Type B pancreatic cell (in vitro differentiated cells): ENCODE measurements at places on chromosomes 13 and 19. TPM values are rescaled to one million over a fixed set of nuclear protein-coding genes. Genes with fewer than 3 reads are reported as not detected.
A peak's percentile ranks its signal among the peaks of the same experiment; 100 is the strongest.

Gene PCDH17
- 12.1 and 16.6 TPM in 2 replicates for total RNA-seq

Gene VAV1
- total RNA-seq, result not detected in 2 replicates

Gene ADGRE3
- total RNA-seq, result not detected in 2 replicates

Gene FPR3
- total RNA-seq, result not detected in 2 replicates

Gene GPR12
- total RNA-seq, result 0.12 and 0.14 TPM in 2 replicates

Gene FAM187B
- total RNA-seq, result not detected in 2 replicates

Gene ZNF763
- 4.8 and 5.0 TPM in 2 replicates for total RNA-seq

Gene PTGER1
- 0.56 and 1.0 TPM in 2 replicates for total RNA-seq

Gene ZNF579
- 21.1 and 23.9 TPM in 2 replicates for total RNA-seq

Gene CALR3
- not detected in 2 replicates for total RNA-seq

DNA sequence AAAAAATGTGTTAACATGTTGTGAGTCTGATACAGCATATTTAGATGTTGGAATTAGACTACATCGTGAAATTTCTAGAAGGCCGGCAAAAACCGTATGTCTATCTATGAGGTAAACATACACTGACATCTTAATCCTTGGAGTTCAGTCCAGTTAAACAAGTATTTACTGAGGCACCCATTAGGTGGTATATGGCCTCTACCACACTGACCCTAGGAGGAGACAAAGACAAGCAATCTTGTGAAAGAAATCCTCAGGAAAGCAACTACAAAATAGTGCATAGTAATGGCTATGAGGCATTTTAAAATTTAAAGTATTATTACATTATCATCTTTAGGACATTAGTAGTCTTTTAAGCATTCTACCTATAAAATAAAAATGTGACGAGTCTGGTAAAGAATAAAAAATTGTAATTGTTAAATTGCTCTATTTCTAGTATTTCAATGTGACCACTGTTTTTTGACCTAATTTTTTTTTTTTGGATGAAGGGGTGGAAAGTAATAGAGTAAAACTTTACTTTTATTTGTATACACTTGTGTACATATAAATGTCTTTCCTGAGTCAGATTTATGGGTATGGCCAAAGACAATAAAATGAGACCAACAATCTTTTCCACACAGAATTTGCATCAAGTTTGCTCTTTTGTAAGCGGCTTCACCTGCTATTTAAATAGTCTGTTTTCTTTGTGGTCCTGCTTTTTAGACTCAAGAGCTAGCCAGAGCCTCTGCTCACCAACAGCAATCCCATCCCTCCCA is 50.5 kb downstream of the KATNAL1 start:
- DNase-seq, result no peak
- H3K27ac ChIP-seq, result no peak overlapping the region
- peak overlapping the region; percentile 8 for H3K4me3 ChIP-seq
- peaks cover 13% of the 10 kb centered on the region for H3K36me3 ChIP-seq

DNA sequence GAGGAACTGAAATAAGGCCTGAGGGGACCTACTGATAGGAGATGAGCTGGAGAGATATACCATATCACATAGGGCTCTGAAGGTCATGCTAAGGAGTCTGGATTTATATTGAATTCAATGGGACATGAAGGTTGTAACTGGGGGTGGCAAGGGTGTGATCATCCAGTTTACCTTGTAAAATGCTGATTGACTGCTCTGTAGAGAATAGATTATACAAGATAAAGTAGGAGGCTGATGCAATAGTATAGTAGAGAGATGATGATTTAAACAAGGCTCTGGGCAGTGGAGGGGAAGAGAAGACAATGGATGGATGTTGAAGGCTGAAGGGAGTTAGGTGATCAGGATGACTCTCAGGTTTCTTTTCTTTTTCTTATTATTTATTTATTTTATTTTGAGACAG is 18.0 kb upstream of the PAN3 start:
- no peaks in the 10 kb centered on the region for H3K4me1 ChIP-seq
- no peak overlapping the region for H3K4me3 ChIP-seq
- no peaks in the 10 kb centered on the region for H3K36me3 ChIP-seq

DNA sequence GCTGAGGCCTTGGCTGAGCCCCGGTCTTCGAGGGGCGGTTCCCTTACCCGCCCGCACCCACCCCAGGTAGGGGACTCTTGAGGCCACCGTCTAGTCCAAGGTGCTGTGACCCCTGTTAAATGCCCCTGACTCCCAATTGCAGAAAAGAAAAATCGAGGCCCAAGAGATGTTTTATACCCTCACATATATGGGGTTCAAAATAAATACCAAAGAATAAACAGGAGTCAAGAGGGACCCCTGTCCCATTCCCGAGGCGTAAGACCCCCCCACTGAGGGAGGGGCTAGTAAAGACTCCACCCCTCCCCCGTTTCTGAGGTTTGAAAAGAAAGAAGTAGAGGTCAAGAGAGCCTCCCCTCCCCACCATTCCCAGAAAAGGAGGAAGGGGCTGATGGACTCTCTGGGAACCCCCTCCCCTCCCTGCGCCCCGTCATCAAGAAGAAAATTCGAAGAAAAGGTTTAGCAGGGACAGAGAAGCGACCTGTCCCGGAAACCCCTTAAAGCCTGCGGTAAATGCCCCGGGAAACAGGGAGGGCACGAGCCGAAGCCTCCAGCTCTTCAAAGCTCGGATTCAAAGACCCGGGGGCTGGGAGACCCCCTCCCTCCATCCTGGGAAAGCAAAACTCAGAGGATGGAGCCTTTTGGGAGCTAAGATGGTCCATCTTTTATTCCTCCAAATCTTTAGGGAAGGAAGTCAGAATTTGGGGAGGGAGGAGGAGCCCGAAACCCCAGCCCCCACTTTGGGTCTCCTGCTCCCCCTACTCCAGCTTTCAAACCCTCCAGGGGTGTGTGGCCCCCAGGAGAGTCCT is 755 bp upstream of the RAB3A start:
- H3K4me3 ChIP-seq, result peak overlapping the region; percentile 96
- DNase-seq, result no peak
- no peaks in the 10 kb centered on the region for H3K36me3 ChIP-seq
- peak overlapping the region; percentile 96 for H3K27ac ChIP-seq
- peaks cover 6% of the 10 kb centered on the region for H3K27me3 ChIP-seq

GRCh38 chr13:23488442-23488841 is 54.9 kb upstream of the SACS start:
- H3K4me3 ChIP-seq, result no peak overlapping the region
- H3K36me3 ChIP-seq, result peaks cover 8% of the 10 kb centered on the region
- DNase-seq, result no peak
- peaks cover 5% of the 10 kb centered on the region for H3K4me1 ChIP-seq
- no peak overlapping the region for H3K27ac ChIP-seq
- no peaks in the 10 kb centered on the region for H3K27me3 ChIP-seq

DNA sequence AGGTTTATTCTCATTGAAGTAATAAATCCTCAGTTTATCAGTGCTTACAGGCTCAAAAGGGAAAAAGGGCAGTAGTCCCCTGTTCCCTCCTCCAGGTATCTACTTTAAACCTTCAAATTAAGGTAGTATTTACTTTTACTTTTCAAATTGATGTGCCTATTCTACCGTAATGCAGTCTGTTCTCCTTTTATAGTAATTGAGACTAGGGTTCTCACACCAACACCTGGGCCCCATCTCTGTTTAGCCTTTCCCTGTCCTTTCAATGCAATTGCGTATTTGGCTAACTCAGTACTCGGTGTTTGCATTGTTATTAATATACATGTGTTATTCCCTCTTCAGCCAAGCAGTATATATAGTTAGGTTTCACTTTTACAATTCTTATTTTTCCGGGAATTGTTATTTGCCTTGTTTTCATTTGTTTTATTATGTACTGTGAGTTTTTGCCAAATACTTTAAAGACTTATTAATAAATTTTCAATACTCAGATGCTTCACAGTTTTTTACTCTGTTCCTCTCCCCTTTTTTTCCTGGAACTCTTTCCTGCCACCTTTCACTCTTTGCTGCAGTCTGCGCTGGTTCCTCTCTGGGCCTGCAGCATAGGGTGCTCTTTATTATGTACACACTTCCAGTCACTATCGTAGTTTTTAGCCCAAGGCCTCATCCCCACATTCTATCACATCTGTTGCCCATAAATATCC is 30.3 kb downstream of the USPL1 start:
- DNase-seq, result no peak
- H3K4me1 ChIP-seq, result peaks cover 10% of the 10 kb centered on the region

- H3K36me3 ChIP-seq, result no peaks in the 10 kb centered on the region
- no peaks in the 10 kb centered on the region for H3K27me3 ChIP-seq
- H3K4me1 ChIP-seq, result peaks cover 15% of the 10 kb centered on the region
- no peak for DNase-seq
Measured at GRCh38 chr13:59686798-59687394, 476.8 kb downstream of the DIAPH3 start.

GRCh38 chr19:23318143-23318542 is 67.9 kb upstream of the ZNF724 start:
- H3K4me1 ChIP-seq, result no peaks in the 10 kb centered on the region
- DNase-seq, result no peak
- no peaks in the 10 kb centered on the region for H3K27me3 ChIP-seq
- no peaks in the 10 kb centered on the region for H3K36me3 ChIP-seq
- H3K4me3 ChIP-seq, result no peak overlapping the region
- H3K27ac ChIP-seq, result no peak overlapping the region

- DNase-seq, result no peak
- peaks cover 17% of the 10 kb centered on the region for H3K4me1 ChIP-seq
- H3K4me3 ChIP-seq, result no peak overlapping the region
- H3K36me3 ChIP-seq, result no peaks in the 10 kb centered on the region
Measured at GRCh38 chr13:32045982-32046785, 14.6 kb downstream of the FRY start.

DNA sequence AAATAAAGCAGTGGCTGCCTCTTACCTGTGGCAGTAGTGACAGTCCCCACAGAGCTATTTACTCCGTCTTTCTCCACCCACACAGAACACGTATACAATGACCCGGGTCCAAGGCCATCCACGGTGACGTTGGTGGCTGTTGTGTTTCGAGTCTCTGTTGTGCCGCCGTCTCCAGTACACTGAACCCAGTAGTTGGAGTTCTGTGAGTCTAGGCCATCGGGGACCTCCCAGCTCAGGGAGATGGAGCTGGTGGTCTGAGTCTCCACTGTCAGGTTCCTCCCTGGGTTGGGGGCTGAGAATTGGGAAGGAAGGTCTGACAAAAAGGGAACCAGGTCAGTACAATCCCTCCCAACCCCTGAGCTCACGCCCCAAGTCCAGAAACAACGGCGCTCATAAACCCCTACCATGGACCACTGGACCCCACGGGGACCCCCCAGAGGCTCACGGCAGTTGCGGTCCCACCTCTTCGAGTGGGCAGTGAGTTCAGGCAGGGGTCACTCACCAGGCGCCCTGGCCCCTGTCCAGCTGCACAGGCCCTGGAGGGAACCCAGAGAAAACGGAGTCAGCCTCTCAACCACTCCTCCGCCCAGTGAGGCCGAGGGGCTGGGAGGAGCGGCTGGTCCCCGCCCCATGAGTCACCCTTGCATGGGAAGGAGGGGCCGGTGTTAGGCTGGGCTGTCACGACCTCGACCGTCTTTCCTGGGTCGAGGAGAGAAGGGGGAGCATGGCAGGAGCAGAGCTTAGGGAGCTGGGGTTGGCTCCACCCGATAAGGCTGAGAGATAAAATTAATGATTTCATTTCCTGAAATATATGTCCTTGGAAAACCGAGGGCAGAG is 2.4 kb downstream of the PTPRH start:
- peaks cover 13% of the 10 kb centered on the region for H3K4me1 ChIP-seq
- H3K4me3 ChIP-seq, result peak overlapping the region; percentile 83
- peak overlapping the region; percentile 94 for H3K27ac ChIP-seq
- DNase-seq, result no peak
- H3K36me3 ChIP-seq, result no peaks in the 10 kb centered on the region

DNA sequence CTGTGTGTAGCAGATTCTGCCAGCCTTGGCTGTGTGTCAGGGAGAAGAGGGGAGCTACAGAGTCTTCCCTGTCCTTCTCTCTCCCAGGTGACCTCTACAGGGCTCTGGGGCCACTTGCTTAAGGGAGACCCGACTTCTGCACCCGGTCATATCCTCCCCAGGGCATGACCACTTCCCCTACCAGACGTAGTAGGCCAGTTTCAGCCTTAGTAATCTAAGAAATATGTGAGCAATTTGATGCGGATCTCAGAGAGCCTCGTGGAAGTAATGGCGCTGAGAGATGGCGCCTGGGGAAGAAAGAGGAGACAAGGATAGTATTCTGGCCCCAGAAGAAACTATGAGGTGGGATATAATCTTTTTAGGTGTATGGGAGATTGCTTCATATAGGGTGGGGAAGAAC is 41.9 kb downstream of the NFIX start:
- no peak overlapping the region for H3K27ac ChIP-seq
- H3K36me3 ChIP-seq, result no peaks in the 10 kb centered on the region
- H3K27me3 ChIP-seq, result peaks cover 94% of the 10 kb centered on the region
- H3K4me3 ChIP-seq, result peak overlapping the region; percentile 8
- peaks cover 6% of the 10 kb centered on the region for H3K4me1 ChIP-seq

DNA sequence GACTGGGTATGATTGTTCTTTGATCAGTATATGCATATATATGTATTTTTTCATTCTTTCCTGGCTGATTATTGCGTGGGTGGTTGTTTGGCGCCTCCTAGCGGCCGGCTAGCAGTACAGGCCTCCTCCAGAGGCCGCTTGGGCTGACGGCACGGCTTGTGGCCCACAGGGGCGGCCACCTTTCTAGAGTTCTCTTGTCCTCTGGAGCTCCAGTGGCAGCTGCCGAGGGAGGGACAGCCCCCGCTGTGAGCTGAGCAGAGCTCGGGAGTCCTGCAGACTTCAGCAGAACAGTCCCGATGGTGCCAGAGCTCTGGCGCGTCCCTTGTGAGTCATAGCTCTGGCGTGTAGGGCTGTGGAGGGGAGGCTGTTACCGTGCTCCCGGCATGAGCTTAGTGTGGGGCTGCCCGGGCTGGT is 22.5 kb upstream of the ZNF429 start:
- H3K4me1 ChIP-seq, result peaks cover 7% of the 10 kb centered on the region
- H3K36me3 ChIP-seq, result peaks cover 25% of the 10 kb centered on the region
- no peak overlapping the region for H3K27ac ChIP-seq
- no peak for DNase-seq
- no peak overlapping the region for H3K4me3 ChIP-seq

- H3K27ac ChIP-seq, result no peak overlapping the region
- no peak for DNase-seq
- peaks cover 3% of the 10 kb centered on the region for H3K27me3 ChIP-seq
- H3K4me1 ChIP-seq, result no peaks in the 10 kb centered on the region
- H3K36me3 ChIP-seq, result peaks cover 19% of the 10 kb centered on the region
Measured at GRCh38 chr19:56159622-56160271, 16.1 kb upstream of the GALP start.
